RKO (cell line): ENCODE measurements at places on chromosomes 3 and 15.

- no peak for DNase-seq
These were observed 462.4 kb upstream of the THBS1 start for GRCh38 chr15:39118510-39118909.

GRCh38 chr3:157502916-157503595, at the start of gene VEPH1:
Gene VEPH1 (minus strand): TSS chr3:157503416. CDS start chr3:157495349, 8,067 bp downstream.
- DNase-seq = peak; percentile 31

DNA sequence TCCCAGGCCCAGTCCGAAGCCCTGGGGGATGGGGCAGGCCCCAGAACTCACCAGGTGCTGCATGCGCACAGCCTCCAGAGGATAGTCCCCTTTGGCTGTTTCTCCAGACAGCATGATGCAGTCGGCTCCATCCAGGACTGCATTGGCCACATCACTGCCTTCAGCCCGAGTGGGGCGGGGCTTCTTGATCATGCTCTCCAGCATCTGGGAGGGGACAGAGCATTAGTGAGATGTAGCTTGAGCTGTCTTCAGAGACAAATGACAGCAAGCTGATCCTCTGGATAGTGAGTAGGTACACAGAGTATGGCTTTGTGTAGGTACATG, 9.1 kb upstream of the GRAMD2A start:
- no peak for DNase-seq

DNA sequence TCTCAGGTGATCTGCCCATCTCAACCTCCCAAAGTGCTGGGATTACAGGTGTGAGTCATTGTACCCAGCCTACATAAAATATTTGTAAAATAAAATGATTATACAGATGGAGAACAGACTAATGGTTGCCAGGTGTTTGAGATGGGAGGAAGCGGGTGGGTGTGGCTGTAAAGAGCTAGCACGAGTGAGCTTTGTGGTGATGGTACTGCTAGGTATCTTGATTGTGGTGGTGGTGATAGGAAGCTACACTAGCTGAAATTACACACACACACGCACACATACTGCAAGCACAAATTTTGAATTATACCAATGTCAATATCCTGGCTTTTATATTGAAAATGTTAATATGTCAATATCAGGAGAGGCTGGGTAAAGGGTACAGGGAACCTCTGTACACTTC, 5.4 kb downstream of the PGPEP1L start:
- no peak for DNase-seq

DNA sequence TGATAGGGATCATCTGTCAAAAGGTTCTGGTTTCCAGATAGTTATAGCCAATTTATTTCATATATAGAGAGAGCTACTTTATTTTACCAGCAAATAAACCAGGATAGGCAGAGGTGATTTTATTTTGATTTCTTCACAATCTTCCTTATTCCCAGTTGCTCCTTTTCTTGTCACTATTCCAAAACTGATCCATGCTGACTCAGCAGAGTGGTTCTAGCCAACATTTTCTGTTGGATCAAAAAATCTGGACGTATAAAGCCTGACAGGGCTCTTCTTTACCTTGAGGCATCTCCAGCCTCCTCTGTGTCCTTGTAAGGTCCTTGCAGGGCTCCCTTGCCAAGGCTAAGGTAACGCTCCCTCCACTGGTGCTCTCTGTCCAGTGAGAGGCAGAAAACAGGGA, 15.8 kb downstream of the HDC start:
- no peak for DNase-seq

DNA sequence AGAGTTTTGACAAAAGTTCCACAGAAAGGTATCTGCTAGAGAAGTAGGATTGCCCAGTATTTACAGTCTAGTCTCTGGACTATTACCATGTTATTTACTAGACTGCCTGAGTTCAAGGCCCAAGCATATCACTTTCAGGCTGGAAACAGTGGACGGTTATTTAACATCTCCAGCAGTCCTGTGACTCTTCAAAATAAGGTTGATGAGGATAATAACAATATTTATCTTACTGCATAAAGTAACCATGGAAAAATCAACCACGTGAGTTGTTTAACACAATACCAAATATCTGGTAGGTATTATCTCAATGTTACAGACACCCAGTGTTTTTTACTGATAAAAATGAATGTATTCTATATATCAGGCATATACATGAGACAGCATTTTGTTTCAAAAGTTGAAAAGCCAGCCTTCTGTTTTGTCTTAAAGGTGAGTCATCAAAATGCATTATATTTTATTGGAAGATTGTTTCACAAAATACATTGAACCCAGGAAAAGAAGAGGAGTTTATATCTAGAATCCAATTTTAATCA, 535.8 kb downstream of the TBL1XR1 start:
- DNase-seq = no peak

DNA sequence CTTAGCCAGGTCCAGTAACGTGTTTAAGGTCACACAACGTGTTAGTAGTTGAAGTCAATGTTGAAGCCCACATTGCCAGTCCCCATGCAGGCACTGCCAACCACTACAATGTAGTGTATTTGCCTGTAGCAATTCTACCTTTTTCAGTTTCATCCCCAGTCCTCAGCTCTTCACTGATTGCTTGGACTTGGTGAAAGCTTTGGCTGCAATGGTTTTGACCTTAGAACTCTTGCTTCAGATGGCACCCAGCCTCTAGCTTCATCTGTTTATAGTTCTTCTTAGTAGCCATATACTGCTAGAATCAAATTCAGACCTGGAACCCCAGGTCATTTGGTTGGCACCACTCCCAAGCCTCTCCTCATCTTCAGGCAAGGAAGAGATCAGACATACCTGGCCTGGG, 345.4 kb upstream of the SEMA6D start:
- DNase-seq = no peak

DNA sequence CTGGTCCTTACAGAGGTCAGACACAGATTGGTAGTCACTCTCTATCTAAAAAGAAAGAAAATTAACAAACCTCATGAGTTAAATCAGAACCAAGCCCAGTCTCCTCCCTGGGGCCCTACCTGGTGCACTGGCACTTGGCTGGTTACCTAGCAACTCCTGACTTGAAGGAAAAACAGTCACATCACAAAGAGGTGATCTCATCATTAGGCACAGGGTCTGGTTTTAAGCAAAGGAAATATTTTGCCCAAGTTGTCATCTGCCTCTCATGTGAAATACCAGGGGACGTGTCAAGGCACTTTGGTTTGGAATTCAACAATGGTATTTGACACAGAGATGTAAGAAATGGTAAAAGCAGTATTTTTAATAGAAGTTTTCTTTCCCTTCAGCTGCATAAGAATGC, 47.7 kb upstream of the FMN1 start:
- peak; percentile 52 for DNase-seq

DNA sequence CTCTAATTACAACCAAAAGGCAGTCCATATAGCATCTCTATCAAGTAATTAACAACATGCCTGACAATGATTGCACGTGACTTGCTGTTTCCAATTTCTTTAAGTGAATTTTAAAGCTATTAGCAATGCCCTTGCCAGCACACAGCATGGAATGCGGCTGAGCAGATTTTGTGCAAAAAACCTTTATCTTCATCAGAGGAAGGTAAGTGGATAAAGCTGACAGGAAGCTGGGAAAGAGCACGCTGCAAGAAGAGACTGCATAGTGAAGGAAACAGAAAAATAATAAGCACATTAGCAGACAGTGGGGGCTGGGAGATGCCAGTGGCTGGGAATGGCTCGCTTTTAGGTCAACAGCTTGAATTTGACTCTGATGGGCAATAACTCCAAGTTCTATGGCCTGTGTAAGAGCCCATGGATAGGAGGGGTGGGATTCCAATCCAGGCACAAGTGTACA, 138.8 kb downstream of the PDZRN3 start:
- DNase-seq = no peak

DNA sequence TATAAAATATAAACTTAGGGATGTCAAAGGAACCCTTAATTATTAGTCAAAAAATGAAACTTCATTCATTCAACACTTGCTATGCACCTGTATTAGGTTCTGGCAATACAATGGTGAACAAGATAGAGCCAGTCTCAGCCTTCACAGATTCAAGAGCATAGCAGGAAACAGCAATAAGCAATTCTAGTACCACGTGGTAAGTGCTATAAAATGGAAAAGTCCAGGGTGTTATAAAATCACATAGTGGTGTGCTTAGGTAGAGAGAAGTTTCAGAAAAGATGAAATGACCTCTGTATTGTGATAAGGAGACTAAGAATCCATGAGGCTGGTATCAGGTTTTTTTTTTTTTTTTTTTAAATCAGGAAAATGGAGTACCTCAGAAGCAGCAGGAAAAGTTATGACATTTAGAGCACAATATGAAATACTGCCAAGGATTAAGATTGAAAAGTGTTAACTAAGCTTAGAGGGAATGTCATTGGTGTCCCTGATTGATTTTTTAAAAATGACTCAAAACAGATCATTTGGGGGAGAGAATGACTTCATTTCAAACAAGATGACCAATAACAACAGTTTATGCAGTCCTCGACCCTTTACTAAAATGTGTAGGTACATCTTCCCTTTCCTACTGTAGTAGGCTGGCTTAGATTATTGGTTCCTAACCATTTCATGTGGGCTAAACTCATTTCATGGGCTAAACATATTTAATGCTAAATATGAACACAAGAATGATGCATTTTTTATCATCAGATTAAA, 5.0 kb downstream of the TOMM70 start:
- no peak for DNase-seq

DNA sequence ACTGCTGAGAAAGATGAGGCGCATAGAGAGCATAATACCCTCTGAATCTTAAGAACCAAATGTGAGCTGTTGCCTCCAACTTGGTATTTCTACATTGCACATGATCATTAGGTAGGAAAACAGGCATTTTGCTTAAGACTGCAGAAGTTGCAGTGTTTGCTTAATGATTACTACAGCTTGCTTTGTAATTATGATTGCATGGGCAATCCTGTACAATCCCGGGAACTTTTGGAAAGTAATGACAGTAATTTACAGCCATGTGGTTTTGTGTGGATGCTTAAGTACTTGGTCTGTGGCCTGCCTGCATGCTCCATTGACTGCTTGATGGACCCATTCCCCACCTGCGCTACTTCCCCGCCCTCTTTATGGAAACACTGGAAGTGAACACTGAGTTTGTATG, 301.1 kb downstream of the DIPK2A start:
- no peak for DNase-seq

- DNase-seq = no peak
These were observed 79.6 kb upstream of the SLC6A6 start for GRCh38 chr3:14322667-14323295.

- no peak for DNase-seq
These were observed 23.2 kb downstream of the CCR9 start for GRCh38 chr3:45909542-45909941.

- no peak for DNase-seq
These were observed 11.3 kb downstream of the PLA2G4D start for GRCh38 chr15:42082823-42083604.

- DNase-seq = no peak
These were observed 179.4 kb upstream of the CGNL1 start for GRCh38 chr15:57196865-57197264.

DNA sequence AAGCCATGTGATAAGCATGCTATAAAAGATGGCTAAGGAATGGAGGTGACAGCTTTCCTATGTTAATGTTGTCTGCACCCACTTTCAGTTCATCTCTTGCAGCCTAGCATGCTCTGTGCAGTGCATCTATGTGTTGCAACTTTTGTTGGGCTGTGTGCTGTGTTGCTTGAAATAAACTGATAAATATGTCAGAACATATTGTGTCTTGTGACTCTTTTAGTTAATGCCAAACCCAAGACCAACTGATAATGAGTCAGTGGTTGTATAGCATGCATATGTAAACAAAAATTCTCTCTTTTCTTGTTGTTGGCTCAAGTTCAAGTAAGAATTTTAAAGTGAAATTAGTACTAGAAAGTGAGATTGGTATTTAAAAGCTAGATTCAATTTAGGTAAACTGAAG, 37.0 kb upstream of the SCN10A start:
- DNase-seq = no peak

- DNase-seq = peak; percentile 58
These were observed 187.7 kb downstream of the SATB1 start for GRCh38 chr3:18237251-18238005.

- DNase-seq = no peak
These were observed 12.8 kb downstream of the NXPE3 start for GRCh38 chr3:101791778-101792177.

- DNase-seq = no peak
These were observed 704.8 kb upstream of the CBLB start for GRCh38 chr3:106573605-106574004.

DNA sequence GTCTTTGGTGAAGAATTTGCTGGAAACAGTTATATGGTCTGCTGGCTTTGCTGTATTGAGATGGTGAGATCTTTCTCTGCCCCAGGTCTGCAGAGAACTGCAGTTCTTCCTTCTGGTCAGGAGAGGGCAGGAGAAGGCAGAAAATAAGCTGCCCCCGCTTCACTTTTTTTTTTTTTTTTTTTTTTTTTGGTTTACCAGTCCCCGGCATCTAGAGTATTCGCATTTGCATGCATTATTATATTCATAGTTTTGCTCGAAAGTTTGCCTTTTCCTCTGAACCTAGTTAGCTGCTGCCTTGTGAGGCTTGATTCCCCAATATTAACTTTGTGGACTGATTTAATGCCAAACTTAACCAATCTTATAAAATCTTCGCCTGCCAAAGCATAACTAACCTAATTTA, 10.6 kb upstream of the PARL start:
- peak; percentile 73 for DNase-seq

GRCh38 chr3:50128001-50128400, 27.1 kb upstream of the SEMA3F start:
- no peak for DNase-seq

DNA sequence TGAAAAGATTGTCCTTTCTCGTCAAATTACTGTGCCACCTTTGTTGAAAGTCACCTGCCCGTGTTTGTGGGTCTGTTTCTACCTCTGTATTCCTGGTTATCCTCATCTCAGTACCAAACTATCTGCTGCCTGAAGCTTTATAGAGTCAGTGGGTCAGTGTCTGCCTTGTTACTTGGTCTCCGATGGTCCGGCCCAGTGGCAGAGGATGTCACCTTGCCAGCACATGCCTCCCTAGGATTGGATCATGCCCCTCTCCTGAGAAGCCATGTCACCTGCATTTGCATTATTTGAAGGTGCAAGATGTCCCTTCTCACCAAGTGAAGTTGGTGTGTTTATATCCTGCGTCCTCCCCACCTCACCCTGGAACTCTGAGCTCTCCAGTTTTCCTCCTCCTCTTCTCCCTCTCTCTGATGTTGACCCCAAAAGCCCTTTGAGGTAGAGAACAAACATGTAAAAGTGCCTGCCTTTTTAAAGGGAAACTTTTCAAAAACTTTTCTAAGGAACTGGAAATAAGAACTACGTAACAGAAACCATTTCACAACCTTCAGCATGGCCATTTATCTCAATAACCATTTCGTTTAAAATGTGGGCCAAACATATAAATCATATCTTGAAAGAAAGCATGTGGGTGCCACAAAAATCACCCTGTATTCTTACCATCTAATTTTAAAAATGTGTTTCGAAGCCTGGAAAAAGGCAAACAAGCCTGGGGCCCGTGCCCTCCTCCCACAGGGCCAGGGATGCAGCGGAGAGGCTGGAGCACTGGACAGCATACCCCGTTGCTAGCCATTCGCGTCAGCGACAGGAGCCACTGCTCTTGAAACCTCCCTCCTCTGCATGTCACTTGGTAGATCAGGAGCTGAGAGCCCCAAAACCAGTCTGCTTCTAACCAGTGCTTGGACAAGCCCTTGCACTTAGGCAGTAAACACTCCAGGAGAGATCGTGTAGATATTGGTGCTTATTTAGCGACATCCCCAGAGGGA, 102.1 kb downstream of the VGLL4 start:
- DNase-seq = no peak

GRCh38 chr3:111590143-111590491, 5.0 kb downstream of the ZBED2 start:
- DNase-seq = no peak

GRCh38 chr15:71294911-71295602, 179.8 kb downstream of the THSD4 start:
- peak; percentile 98 for DNase-seq

GRCh38 chr3:169554611-169555010, 108.9 kb downstream of the MECOM start:
- DNase-seq = no peak
